ENCODE measurements at places on chromosomes 13 and 19.

DNA sequence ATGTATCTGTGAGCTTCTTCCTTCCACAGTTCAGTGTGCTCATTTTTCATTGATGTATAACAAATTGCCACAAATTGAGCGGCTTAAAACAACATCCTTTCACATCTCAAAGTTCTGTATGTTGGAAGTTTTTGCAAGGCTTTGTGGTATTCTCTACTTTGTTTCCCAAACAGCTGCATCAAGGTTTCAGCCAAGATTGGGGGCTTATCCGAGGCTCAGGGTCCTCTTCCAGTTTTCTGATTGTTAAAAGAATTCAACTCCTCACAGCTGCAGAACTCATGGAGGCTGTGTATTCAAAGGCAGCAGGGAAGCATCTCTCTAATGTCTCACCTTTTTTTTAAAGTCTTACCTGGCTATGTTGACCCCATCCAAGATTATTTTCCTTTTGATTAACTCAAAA lies 1369.8 kb downstream of the PCDH9 start:
- DNase-seq, result no peak

DNA sequence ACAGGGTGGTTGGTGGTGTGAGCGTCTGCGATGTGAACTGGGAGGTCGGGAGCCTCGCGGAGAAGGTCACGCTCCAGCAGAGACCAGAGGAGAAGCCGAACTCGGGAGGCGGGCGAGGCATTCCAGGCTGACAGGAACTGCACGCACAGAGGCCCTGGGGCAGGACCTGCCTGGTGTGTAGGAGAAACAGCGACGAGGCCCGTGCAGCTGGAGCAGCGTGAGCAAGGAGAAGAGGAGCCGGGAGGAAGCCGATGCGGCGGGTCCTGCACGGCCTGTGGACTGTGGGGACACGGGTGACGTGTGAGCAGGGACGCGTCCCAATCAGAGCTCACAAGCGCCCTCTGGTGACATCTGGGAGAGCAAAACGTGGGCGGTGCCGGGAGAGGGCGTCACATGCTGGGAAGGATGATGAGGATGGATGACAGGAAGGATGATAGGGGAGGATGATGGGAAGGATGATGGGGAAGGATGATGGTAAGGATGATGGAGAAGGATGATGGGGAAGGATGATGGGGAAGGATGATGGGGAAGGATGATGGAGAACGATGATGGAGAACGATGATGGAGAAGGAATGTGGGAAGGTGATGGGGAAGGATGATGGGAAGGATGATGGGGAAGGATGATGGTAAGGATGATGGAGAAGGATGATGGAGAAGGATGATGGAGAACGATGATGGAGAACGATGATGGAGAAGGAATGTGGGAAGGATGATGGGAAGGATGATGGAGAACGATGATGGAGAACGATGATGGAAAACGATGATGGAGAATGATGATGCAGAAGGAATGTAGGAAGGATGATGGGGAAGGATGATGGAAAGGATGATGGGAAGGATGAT lies 16.1 kb upstream of the MADCAM1 start:
- DNase-seq, result peak; percentile 40

GRCh38 chr19:37942516-37942902 lies 35.5 kb downstream of the SIPA1L3 start:
- DNase-seq, result no peak

DNA sequence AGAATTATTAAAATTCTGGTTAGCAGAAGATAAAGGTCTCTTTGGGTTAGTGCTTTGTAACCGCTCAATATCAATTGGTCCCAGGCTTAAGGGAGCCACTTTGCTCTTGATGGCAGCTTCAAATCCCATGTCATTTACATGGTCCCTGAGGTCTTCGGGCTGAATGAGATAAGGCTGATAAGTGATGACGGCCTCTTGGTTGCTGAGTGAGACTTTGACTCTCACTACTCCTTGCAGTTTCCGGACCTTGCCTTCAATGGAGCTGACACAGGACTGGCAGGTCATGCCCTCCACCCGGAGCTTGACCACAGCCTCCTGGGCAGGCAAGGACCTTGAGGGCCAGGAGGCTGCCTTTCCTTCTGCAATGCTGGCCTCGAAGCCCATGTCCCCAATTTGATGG lies 36.8 kb downstream of the ATP7B start:
- DNase-seq, result no peak

GRCh38 chr13:43785650-43786471 lies 911 bp downstream of the ENOX1 start:
- DNase-seq, result no peak

GRCh38 chr13:101291646-101292515 lies 124.4 kb downstream of the NALCN start:
- DNase-seq, result no peak

DNA sequence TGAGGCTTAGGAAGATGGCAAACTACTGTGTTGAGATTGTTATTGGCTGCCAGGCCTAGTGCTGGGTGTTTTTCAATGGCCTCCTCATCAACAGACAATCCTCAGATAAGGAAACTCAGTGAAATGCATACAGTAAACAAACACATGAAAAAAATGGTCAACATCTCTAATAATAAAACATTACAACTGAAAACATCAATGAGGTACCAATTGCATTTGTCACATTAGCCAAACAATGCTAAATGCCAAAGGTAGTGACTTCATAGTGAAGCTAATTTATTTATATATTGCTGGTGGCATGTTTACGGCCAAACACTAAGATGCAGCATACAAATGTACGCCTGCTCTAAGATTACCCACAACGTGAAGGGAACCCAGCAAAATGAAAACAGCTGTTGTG lies 224.0 kb upstream of the UBL3 start:
- DNase-seq, result no peak

- no peak for DNase-seq
Measured at GRCh38 chr19:48395170-48395455, 1.6 kb downstream of the GRIN2D start.
